ENCODE measurements at places on chromosomes 5 and 9.

DNA sequence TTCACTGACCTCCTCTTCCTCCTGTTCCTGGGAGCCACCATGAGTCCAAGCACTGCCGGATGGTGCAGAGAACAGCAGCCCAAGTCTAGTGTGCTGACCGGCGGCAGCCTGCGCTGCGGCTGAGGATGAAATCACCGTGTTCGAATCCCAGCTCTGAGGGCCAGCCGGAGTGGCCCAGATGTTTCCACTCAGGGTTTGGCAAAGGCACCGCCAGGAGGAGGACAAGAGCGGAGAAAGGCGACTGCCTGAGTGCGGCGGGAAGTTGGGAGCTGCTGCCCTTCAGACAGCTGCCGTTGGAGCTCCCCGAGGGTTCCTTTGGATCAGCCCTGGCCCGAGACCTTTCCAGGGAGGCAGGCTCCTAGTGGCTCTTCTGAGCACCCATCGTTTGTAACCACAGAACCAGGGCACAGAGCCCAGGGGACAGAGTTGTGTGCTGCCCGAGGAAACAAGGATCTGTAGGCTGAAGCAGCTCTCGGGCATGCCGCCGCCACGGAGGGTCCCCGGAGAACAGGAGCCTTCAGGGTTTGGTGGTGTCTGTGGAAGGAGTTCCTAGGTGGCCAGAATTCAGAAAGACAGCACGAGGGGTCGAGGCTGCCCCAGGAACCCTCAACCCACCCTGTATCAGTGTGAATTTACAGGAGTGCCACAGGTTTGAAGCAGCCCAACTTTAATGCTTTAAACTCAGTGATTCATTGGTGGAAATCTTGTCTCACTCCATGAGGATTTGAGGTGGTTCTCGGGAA lies 115.6 kb upstream of the COL5A1 start:
- no peaks in the 10 kb centered on the region for H3K27me3 ChIP-seq
- peaks cover 4% of the 10 kb centered on the region for H3K4me1 ChIP-seq
- DNase-seq = peak; percentile 29

GRCh38 chr5:39201160-39201780 lies 18.1 kb downstream of the FYB1 start:
- H3K27ac ChIP-seq = no peak overlapping the region
- no peaks in the 10 kb centered on the region for H3K36me3 ChIP-seq
- no peak overlapping the region for H3K4me3 ChIP-seq
- no peaks in the 10 kb centered on the region for H3K4me1 ChIP-seq
- no peaks in the 10 kb centered on the region for H3K27me3 ChIP-seq
- no peak for DNase-seq

DNA sequence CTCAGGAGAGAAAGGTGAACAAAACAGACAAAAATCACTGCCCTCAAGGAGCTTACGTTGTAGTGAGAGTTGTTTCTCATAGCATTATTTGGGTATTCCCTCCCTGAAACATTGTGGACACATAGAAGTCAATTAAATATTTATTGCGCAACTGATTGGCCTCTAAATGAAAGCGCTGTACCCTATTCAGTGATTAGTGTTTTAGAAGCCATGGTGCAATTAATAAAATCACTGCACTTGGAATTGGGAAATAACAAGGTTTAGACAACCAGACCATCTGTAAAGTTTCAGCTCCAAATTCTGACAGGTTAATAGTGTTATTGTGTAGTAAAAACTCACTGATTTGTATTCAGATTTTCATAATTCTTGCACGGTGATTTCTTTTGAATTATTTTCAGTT lies 35.9 kb downstream of the TNPO1 start:
- no peaks in the 10 kb centered on the region for H3K27me3 ChIP-seq
- no peak for DNase-seq
- no peak overlapping the region for H3K4me3 ChIP-seq
- peaks cover 21% of the 10 kb centered on the region for H3K4me1 ChIP-seq
- H3K36me3 ChIP-seq = no peaks in the 10 kb centered on the region

GRCh38 chr5:93577854-93578812 lies 2.9 kb downstream of the NR2F1-AS1 start:
- H3K4me3 ChIP-seq = peak overlapping the region; percentile 72
- no peak for DNase-seq
- H3K27me3 ChIP-seq = no peaks in the 10 kb centered on the region
- H3K4me1 ChIP-seq = peaks cover 10% of the 10 kb centered on the region
- H3K36me3 ChIP-seq = no peaks in the 10 kb centered on the region

GRCh38 chr5:142920849-142921612 lies 150.9 kb downstream of the ARHGAP26 start:
- H3K27ac ChIP-seq = no peak overlapping the region
- DNase-seq = no peak
- H3K36me3 ChIP-seq = no peaks in the 10 kb centered on the region
- no peaks in the 10 kb centered on the region for H3K4me1 ChIP-seq
- H3K4me3 ChIP-seq = no peak overlapping the region

- H3K27ac ChIP-seq = no peak overlapping the region
- H3K4me3 ChIP-seq = no peak overlapping the region
- H3K4me1 ChIP-seq = no peaks in the 10 kb centered on the region
Observed at GRCh38 chr5:62256161-62257019, 49.6 kb upstream of the KIF2A start.

- peaks cover 3% of the 10 kb centered on the region for H3K4me1 ChIP-seq
- H3K27me3 ChIP-seq = no peaks in the 10 kb centered on the region
- H3K4me3 ChIP-seq = no peak overlapping the region
- DNase-seq = no peak
Observed at GRCh38 chr5:160506006-160507004, 84.7 kb downstream of the PTTG1 start.

- no peak overlapping the region for H3K27ac ChIP-seq
- peak; percentile 73 for DNase-seq
- H3K4me1 ChIP-seq = no peaks in the 10 kb centered on the region
- H3K4me3 ChIP-seq = no peak overlapping the region
- no peaks in the 10 kb centered on the region for H3K36me3 ChIP-seq
Observed at GRCh38 chr5:31825518-31826068, 186.7 kb downstream of the PDZD2 start.

GRCh38 chr5:99305045-99305580 lies 376.3 kb upstream of the CHD1 start:
- H3K27me3 ChIP-seq = no peaks in the 10 kb centered on the region
- no peak overlapping the region for H3K4me3 ChIP-seq
- no peak for DNase-seq
- H3K27ac ChIP-seq = no peak overlapping the region

GRCh38 chr5:168607946-168608345 lies 28.8 kb upstream of the PANK3 start:
- H3K4me1 ChIP-seq = no peaks in the 10 kb centered on the region
- H3K4me3 ChIP-seq = no peak overlapping the region
- DNase-seq = no peak
- no peaks in the 10 kb centered on the region for H3K36me3 ChIP-seq

- no peaks in the 10 kb centered on the region for H3K27me3 ChIP-seq
- H3K4me1 ChIP-seq = no peaks in the 10 kb centered on the region
- no peak overlapping the region for H3K27ac ChIP-seq
- H3K4me3 ChIP-seq = no peak overlapping the region
- H3K36me3 ChIP-seq = no peaks in the 10 kb centered on the region
Observed at GRCh38 chr5:148807851-148808250, 18.6 kb upstream of the ADRB2 start.

All from testis (tissue), 5 donors.